HAP-1 (cell line): ENCODE measurements at places on chromosomes 13 and 19.

- no peak for DNase-seq
Observed at GRCh38 chr13:62418872-62419271, 1003.2 kb upstream of the PCDH20 start.

DNA sequence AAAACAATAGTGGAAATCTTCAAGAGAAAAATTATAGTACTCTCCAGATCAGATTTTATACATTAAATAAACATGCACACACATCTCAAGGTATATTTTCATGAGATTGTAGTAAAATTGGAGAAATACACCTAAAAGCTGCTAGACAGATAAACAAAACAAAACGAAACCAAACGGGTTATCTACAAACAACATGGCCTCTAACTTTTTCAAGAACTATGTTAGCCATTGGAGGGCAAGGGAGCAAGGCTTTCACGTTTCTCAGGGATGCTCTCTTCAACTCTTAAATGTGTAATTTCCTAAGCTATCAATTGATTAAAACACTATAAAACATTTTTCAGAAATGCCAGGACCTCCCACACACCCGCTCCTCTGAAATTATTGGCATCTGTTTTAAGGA, 1262.4 kb upstream of the PCDH20 start:
- DNase-seq: no peak

DNA sequence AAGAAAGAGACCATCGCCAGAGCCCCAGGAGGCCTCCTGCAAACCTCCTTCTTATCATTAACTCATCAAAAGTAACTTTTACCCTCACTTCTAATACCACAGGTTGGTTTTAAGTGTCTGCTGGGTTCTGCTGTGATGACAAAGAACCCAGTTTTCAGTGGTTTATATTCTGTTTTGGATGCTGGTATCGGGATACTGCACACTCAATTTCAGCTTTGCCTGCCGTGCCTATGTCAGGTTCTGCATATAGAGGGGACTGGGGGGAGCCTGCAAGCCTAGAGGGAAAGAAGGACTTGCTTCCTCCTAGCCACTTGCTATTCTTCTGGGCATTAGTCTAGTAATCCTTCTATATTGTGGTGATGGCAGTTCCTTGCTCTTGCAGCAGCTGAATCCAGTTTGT, 242.4 kb downstream of the KCNRG start:
- DNase-seq: no peak

DNA sequence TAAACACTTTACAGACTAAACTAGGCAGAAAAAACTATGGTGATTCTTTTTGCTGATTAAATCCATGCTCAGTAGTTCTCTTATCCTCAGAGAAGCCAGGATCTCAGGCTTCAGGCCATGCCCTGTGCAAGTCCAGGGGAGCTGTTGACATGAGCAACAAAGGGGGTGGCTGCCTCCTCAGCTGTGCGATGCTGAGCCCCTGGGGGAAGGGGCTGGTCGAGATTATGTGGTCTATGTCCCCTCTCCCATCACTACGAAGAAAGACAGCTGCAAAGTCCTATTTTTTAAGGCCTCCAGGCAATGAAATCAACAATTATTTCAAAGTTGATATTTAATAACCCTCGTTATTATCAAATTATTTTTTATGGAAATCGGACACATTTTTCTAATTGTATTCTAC, 37.0 kb downstream of the IRS2 start:
- no peak for DNase-seq

DNA sequence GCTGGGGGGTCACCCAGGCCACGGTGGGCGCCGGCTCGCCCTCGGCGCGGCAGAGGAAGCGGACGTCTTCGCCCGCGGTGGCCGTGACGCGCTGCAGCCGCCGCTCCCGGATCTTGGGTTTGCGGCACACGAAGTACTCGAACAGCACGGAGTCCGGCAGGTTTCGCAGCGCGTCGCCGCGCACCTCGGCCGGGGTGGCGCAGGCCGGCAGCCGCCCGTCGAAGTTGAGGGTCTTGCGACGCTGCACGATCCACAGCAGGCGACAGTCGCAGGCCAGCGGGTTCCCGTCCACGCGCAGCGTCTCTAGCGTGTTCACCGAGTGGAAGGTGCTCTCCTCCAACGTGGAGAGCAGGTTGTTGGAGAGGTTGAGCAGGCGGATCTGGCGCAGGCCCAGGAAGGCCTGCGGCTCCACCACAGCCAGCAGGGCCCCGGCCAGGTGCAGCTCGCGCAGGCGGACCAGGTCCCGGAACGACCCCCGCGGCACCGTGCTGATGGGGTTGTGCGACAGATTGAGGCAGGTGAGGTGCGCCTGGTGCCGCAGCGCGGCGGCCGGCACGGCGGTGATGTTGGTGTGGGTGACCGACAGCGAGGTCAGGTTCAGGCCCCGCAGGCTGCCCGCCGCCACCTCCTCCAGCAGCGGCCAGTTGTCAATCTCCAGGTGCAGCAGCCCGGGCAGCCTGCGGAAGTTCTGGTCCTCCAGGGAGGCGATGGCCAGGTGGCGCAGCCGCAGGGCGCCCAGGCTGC, 8.6 kb upstream of the PEAK3 start:
- no peak for DNase-seq

DNA sequence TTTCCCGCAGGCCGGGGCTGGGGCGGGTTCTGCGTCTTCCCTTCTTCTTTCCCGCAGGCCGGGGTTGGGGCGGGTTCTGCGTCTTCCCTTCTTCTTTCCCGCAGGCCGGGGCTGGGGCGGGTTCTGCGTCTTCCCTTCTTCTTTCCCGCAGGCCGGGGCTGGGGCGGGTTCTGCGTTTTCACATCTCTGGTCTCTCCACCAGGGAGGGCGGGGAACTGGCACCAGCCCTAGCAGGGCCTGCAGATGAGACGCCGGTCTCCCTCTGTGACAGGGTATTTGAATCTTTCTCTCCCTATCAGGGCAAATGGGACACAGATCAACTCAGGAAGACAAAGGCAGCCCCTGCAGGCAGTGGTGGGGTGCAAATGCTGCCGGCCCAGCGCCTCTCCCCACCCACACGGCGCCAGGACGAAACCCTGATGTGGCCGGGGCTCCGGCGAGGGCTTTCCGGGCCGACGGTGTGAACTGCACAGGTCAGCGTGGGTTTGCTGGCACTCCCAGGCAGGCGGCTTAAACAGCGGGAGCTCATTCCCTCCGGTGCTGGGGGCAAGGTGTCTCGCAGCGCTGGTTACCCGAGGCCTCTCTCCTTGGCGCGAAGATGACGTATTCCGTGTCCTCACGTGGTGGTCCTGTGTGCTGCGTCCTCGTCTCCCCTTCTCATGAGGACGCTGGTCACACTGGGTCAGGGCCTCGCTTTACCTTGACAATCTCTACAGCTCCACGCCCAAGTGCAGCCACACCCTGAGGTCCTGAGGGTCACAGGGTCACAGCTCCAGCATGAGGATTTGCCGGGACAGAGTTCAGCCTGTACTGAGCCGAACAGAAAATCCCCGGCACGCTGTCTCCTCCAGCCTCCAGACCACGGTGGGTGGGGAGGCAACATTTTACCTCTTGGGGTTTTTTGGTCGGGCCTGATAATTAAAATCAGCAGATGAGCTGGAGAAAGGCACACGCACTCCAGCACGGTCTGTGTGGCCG, 717 bp upstream of the C13orf46 start:
- no peak for DNase-seq

DNA sequence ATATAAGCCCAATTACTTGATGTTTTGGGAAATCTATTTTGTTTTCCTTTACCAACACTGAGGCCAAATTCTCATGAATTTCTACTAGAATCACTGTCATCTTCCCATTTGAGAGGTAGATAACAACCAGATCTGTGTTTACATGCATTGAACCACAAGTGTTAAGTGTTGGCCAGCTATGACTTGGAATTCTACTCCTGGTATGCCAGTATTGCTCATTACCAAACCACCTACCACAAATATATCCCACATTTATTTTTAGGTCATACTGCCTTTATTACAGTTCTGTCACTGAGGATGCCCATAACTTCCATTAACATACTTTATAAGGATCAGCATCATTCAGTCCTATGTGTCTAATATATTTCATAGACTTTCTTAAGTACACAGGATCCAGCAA, 328.9 kb downstream of the DIAPH3 start:
- DNase-seq: no peak

- DNase-seq: no peak
Observed at GRCh38 chr13:110731072-110731471, 17.6 kb downstream of the ING1 start.

DNA sequence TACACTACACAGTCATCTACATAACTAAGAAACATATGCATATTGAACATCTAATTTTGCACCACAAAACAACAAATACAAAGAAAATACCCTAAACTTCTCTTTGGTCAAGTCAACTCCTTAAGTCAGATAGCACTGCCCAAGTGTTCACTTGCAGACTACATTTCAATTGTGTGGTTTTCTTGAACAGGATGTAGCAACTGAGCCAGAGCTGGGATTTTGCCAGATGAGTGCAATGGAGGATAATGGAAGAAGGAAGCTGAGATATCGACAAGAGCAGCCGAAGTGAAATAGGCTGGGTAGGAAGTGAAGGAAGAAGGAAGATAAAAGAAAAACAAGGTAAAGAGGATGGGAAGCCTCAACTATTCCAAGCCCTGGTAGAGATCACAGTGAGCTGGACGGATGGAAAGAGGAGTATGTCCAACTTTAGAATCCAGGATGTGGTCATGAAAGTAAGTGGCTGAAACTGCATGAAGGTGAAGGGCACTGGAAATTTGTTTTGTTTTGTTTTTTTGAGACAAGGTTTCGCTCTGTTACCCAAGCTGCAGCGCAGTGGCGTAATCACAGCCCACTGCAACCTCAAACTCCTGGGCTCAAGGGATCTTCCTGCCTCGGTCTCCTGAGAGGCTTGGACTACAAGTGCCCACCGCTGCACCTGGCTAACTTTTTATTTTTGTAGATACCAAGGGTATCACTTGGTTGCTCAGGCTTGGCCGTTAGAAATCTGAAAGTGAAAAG, 15.0 kb downstream of the NUFIP1 start:
- no peak for DNase-seq

DNA sequence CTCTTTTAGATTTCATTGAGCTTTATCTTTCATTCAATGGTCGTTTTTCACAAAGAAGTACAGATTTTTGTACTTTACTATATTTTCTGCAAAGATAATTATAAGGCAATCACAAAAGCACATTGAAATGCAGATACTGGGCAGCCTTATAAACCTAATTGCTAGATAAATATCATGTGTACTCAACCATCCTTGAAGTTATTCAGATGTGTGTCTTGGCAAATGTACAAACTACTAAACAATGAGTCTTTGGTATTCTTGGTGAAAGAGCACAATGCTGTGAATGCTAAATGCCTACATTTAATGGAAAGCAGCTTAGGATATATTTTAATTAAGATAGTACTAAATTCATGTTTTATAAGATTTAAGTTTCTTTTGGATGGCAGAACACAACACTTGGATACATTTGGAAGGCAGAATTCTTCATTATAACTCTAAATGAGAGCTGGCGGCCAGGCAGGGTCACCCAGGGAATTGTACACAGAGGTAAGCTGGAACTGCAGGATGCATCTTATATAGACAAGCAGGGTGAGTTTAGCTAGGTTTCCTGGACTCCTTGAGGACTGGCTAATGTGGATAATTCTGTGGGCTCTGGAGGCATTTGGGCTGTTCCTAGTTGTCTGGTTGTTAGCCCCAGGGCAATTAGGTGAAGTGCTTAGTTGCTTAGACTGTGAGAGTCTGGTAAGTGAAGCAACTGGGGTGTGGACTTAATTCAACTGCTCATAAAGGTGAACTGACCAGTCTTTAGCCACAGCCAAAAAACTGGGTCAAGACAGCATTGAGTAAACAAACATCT, 286.6 kb downstream of the PCDH20 start:
- peak; percentile 75 for DNase-seq

DNA sequence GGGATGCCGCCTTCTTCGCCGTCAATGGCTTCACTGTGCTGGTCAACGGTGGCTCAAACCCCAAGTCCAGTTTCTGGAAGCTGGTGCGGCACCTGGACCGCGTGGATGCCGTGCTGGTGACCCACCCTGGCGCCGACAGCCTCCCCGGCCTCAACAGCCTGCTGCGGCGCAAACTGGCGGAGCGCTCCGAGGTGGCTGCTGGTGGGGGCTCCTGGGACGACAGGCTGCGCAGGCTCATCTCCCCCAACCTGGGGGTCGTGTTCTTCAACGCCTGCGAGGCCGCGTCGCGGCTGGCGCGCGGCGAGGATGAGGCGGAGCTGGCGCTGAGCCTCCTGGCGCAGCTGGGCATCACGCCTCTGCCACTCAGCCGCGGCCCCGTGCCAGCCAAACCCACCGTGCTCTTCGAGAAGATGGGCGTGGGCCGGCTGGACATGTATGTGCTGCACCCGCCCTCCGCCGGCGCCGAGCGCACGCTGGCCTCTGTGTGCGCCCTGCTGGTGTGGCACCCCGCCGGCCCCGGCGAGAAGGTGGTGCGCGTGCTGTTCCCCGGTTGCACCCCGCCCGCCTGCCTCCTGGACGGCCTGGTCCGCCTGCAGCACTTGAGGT, 7.0 kb downstream of the MAP1S start:
- no peak for DNase-seq

GRCh38 chr19:57037556-57037955, 82.2 kb upstream of the USP29 start:
- DNase-seq: no peak

DNA sequence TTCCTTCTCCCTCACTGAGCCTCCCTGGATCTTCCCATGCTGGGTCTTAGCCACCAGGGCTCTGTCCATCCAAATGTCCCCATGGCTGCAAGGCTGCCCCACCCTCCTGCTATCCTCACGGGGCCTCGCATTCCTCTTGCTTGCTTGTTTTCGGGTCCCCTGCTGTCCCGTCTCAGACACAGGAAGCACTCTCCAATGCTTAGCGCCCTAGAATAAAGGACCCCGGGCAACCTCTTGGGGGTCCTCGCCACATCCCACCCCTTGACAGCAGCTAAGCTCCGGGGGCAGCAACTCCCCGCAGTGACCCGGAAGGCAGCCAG, 23.7 kb downstream of the SH3GL1 start:
- DNase-seq: no peak

GRCh38 chr19:54179921-54180461, 7.0 kb upstream of the TMC4 start:
- DNase-seq: peak; percentile 59

DNA sequence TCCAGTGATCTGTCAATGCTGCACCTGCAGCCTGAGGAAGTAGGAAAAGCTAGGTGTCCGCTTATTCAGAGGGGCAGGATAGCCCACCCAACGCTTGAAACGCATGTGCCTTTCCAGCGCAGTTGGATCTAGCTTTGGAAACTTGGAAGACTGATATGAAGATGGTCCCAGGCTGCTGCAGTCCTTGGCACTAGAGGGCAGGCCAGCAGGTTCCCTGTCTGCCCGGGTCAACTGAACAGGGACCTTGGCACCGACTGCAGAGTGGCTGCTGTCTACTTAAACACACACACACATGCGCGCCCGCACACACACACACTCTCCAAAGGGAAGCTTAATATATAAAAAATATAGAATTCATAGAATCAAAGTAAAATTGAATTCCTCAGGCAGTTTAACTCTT, 100.0 kb downstream of the TSHZ3 start:
- no peak for DNase-seq

GRCh38 chr19:47146920-47147319, 16.3 kb downstream of the SAE1 start:
- DNase-seq: no peak

DNA sequence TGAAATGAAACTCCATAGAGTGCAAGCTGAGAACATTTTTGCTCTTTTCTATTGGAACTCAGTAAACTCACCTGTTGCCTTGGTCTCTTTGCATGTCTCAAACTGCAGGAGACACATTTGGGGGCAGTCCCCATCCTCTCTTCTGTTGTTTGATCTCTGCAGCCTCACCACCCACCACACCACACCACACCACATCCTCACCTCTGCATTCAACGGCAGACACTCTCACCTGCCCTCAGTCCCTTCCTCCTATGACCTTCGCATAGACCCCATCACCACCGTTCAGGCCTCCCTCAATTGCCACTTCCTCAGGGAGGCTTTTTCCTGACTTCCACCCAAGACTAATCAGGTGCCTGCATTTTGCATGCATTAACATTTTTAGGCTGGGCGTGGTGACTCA, 14.4 kb upstream of the TPM4 start:
- no peak for DNase-seq
